ENCODE measurements at places on chromosomes 4 and X.

DNA sequence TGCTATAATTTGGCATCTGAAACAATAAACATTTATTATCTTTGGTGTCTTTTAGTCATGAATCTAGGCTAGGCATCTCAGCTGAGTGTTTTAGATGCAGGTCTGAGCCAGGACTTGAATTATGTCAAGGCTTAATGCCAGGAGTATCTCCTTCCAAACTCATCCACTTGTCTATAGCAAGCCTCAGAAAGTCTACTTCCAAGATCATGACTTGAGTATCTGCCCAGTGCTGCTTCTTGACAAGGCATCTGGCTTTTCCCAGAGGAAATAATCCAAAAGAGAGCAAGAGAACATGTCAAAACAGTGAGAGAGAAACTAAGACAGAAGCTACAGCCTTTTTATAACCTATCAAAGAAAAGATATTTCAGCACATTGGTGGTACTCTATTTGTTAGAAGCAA lies 1052.1 kb upstream of the PCDH10 start:
- no peak for DNase-seq

DNA sequence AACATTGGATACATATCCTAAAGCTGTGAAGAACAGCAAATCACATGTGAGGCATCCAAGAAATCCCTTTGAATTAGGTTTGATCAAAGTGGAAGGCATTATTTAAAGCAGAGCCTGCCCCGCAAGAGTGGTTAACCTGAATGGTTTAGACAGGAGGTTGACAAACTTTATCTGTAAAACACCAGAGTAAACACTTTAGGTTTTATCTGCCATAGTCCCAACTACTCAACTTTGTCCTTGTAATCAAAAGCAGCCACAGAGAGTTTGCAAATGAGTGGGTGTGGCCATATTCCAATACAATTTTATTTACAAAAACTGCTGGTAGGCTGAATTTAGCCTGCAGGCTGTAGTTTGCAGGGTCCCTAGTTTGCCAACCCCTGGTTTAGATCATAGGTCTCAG lies 25.2 kb upstream of the FGFBP2 start:
- DNase-seq, result no peak

DNA sequence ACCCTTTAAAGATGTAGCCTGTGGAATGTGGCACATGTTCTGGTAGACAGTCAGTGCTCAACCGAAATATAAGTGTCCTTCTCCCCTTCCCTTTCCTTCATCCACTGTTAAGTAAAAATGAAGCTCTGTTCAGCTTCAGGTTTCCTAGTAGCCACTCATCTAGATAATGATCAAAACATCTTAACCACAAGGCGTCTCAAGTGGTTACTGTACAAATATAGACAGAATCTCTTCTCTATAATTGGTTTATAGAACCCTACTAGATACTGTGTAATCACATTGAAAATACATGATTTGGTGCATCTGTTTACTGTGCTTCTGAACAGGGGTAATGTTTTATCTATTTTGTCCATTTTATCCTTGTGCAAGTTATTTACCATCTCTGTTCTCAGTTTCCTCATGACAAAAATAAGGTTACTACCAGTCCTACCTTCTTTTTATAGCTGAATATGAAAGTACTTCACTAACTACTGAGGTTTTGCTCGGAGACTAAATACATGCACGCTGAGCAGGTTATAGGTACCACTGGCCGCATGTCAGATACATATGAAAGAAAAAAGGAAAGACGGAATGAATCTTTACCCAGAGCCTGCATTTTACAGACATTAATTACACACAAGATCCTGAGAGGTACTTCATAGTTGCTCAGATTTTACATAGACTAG lies 20.3 kb upstream of the SLC25A4 start:
- DNase-seq, result no peak

DNA sequence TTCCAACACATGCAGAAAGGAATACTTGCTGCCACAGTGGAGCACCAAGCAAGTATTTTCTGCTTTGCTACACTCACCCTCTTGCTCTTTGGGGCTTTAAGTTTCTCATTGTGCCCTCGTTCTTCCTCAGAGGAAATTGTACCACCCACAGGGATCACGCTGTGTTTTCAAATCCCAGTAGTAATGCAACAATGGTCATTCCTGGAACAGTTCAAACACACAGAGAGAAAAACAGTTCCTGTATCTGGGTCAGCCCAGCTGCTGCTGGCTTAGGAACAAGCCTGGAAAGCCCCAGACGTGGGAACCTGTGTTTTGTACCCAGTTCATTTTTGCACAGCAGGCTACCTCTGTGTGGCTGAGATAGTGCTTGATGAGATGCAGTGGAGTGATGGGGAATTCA lies 907.8 kb downstream of the STPG2 start:
- DNase-seq, result no peak

DNA sequence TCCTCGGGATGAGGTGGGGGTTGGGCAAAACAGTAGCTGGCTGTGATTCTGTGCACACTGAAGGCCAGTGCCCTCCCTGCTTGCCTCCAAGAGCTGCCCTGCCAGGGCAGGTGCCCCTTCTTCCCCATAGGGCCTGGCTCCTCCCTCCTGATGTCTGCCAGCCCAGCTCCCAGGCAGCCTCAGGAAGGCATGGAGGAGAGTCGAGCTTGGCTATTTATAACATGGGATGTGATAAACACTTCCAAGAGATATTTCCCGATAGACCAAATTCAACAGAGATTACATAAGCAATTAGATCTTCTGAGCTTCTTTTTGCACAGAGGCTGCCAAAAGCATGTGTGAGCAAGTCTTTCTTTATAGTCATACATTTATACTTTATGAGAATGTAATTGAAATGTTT lies 45.3 kb upstream of the PJA1 start:
- no peak for DNase-seq

GRCh38 chr4:8547912-8548730 lies 32.1 kb upstream of the GPR78 start:
- no peak for DNase-seq

Data from T-helper 1 cell (primary cell).